ENCODE measurements at places on chromosomes 2 and 18.

GRCh38 chr2:1353124-1353523 lies 60.1 kb upstream of the TPO start:
- no peak for DNase-seq

DNA sequence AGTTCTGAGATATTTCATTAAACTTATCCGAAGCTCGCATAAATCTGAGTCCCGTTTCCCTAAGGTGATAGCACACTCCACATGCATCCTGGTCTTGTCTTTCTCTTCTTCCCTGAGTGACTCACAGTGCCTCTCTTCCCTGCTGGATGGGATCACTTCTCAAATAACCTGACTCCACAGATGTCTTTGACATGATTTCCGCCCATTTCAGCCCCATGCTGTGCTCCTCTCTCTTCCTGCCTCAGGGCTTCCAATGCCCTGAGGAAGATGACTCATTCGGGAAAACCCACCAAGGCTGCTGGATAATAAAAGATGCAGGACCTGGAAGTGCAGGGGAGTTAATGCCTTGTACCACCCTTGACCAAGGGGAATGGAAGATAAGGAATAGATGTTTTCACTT lies 441.7 kb upstream of the SOX11 start:
- no peak for DNase-seq

- no peak for DNase-seq
These were observed 3.3 kb downstream of the CROCC2 start for GRCh38 chr2:240909216-240909974.

DNA sequence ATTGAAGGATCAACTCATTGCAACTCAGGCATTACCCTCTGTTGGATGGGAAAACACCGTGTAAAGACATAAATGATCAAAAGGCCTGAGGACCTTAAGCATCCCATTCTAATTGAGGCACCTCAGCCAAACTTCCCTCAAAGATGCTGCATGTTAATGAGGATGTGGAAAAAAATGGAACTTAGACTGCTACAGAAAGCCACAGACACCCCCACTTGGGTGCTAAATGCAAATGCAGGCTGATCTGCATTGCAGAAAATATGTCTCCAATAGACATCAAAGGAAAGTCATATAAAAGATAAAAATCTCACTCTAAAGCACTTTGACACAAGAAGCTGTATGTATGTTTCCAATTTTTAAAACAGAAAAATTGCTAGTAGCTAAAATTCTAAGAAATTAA lies 504.7 kb downstream of the KCNJ3 start:
- no peak for DNase-seq

DNA sequence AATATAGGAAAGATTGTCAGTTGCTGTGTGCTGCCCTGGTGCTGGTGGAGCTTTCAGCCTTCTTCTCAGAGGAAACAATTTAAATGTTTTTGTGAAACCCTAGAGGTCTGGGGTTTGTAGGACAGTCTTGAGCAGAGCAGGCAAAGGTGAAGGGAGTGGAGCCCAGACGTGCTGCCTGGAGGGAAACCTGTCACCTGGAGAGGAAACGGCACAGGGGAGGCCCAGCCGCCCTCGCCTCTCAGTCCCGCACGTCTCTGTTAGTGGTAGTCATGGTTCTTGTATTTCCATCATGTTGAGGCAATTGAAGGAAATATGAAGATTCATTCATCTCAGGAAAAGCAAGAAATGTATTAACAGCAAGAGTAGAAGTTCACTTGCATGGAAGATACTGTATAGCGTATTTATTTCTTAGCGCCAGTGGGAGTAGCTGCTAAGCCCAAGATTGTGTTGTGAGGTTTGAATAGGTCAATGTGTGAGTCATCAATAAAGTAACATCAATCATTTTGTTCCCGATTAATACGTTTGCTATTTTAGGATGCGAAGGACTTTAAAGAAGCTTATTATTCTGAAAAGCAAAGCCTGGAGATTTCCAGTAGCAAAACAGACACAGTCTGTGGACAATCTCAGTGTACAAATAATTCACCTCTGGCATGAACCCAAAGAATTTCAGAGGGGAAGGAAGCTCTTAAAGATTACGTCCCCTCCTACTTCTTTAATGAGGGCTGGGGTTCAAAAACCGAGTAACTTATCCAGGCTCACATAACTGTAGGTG lies 70.4 kb downstream of the LRRFIP1 start:
- DNase-seq, result no peak

- no peak for DNase-seq
These were observed 219.9 kb downstream of the EXOC6B start for GRCh38 chr2:72605836-72606442.

GRCh38 chr2:27162151-27163121 lies 13.6 kb downstream of the TCF23 start:
- no peak for DNase-seq

DNA sequence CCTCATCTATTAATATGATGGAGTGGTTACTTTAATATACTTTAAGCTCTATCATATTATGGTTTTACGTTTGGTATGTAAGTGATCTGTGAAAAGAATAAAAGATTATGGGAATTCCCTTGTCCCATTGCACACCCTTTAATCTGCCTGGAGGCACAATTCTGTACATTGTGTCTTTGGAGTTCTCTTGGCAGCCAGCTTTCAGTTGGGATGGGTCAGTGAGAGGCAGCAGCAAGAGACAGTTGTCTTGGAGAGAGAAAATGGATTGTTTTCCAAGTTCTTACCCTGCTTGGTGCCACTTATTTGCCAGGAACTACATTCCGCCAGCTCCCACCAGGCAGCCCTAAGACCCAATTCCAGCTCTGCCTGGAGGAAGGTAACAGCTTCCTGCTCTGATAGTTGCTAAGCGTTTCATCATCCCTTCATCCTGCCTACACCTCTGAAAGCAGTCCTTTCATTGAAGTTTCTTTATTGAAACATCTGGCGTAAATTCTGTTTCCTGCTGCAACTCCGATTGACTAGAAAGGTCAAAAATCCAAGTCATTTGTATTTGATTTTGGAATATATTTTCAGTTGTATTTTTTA lies 365.2 kb downstream of the AKAIN1 start:
- no peak for DNase-seq

DNA sequence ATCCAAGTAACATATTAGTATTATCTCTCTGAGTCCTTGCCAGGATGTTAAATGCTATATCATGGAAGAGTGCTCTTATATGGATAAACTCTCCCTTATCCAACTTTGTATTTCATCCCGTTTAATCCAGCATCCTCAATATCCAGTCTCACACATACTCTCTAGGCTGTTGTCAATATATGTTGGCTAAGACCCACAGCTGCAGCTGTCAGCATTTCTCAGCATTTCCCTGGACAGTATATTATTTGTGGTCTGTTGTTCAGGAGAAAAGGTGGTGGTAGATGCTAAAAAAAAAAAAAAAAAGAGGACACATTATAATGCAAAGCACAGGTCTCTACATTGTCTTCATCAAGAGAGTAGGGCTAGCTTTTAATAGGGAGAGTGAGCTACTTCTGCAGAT lies 1368.0 kb upstream of the ZEB2 start:
- no peak for DNase-seq

GRCh38 chr2:233464531-233465240 lies 101.9 kb downstream of the USP40 start:
- DNase-seq, result no peak

DNA sequence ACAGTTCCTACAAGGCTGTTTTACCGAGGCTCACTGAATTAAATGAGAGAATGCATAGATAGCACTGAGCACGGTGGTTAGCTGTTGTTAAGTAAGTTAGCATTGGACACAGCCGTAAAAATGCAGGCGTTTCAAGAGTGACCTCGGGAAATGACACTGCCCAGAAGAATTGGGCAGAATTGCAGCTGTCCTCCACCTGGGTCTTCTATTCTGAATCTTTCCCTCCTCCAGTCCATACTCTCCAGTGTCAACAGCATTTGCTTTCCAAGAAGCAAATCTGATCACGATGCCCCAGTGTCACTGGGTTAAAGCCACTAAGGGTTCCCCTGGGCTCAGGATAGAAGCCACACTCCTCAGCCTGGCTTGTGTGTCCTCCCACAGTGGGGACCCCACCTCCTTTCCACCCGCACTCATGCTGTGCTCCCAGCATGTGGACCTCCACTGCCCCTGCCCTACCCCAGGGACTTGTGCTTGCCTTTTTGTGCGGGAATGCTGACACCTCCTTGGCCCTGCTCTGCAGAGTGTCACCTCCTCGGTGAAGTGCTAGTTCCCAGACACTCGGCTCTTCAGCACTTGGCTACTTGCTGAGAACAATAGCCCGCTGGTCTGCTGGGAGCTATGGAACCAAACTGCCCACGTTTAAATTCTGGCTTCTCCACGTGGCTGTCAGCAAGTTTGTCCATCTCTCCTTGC lies 135.0 kb downstream of the ANTXR1 start:
- no peak for DNase-seq

- DNase-seq, result no peak
These were observed 467.9 kb downstream of the MBD2 start for GRCh38 chr18:53756610-53756972.

GRCh38 chr18:77121523-77121922 lies 11.1 kb downstream of the MBP start:
- DNase-seq, result no peak

DNA sequence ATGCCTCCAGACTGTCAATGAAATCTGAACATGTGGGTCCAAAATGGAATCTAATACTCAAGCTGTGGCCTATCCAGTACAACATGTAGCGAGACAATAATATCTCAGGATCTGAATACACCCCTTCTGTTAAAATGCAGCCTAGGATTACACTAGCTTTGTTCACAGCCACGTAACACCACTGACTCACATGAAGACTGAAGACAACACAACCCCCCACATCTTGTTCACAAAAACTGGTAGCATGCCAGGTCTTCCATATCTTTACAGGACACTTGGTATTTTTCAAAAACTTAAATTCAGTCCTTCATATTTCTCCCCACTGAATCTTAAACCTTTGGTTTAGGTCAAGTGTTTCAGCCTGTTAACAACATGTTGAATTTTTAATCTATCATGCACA lies 84.2 kb downstream of the SLC8A1 start:
- DNase-seq, result no peak

DNA sequence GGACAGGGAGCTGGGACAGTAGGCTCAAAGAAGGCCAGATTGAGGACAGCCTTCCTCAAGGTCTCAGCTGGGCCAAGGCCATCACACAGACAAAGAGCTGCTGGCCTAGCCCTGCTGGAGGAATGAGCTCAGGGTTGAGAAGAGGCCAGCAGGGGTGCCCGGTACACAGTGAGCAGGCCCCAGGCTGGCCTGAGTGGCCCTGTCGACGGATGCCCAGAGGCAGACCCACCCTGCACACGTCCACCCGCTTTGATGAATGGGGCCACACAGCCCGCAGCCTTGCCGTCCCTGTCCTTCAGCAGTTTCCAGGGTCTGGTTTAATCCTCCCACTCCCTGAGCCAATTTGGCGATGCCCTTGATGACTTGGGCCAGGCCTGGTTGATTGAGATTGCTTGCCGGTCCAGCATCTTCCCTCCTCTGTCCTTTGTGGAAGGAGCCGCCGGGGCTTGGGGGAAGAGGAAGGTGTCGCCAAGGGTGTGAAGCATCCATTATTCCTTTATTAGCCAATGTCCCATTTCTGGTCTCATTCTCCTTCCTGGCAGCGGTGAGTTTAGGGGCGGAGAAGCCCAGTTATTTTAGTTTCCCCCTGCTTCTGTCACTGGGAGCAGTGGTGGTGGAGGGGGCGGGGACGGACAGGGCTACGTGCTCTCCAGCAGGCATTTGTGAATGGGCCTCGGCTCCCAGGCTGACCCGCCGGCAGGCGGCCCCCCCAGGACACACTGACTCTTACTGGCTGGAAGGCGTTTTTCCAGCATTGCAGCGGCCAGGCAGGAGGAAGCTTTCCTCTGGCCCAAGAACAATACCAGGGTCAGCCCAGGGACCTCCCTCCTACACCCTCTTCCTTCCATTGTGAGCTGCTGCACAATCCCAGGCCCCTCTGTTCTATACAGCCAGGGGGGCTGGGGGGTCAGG lies 141.8 kb downstream of the CTIF start:
- no peak for DNase-seq

- DNase-seq, result no peak
These were observed 35.7 kb downstream of the C18orf63 start for GRCh38 chr18:74351354-74351753.

DNA sequence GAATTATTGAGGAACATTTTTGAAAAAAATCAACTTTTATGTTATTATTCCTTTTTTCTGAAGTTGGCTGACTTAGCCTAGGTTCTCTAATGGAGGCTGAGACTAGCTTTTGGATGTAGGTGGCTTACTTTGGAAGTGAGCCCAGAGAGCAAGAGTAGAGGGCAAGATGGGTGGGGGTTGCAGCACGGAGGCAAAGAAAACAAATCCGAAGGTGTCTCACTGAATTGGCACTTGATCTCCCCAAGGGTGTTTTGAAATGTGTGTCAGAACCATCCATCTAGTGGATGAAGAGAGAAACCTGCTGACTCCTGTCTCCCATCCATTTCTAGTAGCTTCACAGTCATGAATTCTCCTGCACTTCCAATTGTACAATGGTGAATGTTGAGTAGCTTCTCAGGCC lies 390.7 kb downstream of the TMEM182 start:
- no peak for DNase-seq

GRCh38 chr2:30464544-30465170 lies 17.6 kb downstream of the LCLAT1 start:
- no peak for DNase-seq

DNA sequence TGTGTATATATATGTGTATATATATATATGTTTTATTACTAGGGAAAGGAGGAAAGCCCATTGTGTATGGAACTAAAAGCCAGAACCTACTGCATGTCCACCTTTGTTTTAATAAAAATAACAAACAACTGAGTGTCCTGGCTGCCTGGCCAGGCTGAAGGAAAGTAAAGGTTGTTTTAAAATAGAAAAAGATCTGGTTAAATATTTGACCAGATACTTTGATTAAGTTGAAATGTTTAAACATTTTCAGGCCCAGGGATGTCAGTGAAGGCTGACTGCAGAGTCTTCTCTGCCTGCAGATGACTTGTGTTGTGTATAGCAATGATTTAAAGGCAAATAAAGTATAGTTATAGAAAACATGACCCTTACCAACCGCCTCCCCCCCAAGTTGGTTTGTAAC lies 22.8 kb downstream of the SPTBN1 start:
- no peak for DNase-seq

GRCh38 chr2:156663757-156664409 lies 227.7 kb downstream of the GPD2 start:
- DNase-seq, result no peak

All from stimulated activated CD4-positive, alpha-beta T cell treated with anti-CD3 and anti-CD28 coated beads, Interleukin-1b, Interleukin-23, amount 100 ng/mL, for 24 hours (primary cell).